T47D (cell line): ENCODE measurements at places on chromosomes 4 and X.
A peak's percentile ranks its signal among the peaks of the same experiment; 100 is the strongest.

- no peak for DNase-seq
Measured at GRCh38 chr4:101753721-101754120, 36.8 kb upstream of the BANK1 start.

GRCh38 chr4:165301833-165302232 is 25.6 kb upstream of the MSMO1 start:
- no peak for DNase-seq

DNA sequence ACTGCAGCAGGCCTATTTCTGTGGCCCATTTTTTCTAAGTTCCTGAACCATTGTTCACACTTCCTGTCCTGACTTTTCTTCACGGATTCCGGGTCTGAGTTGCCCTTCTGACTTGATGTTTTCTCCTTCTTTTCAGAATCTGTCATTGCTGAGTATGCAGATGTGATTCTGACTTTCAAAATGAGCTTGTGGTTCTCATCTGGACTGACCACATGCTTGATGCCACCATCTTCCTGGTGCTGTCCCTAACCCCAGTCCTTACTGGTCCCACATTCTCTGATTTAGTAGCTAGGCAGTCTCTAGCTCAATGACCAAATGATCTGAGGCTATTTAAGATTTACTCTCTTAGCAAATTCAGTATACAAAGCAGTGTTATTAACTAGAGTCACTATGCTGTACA is 822.3 kb upstream of the TENM3 start:
- no peak for DNase-seq

- no peak for DNase-seq
Measured at GRCh38 chr4:117549524-117549923, 464.1 kb upstream of the TRAM1L1 start.

DNA sequence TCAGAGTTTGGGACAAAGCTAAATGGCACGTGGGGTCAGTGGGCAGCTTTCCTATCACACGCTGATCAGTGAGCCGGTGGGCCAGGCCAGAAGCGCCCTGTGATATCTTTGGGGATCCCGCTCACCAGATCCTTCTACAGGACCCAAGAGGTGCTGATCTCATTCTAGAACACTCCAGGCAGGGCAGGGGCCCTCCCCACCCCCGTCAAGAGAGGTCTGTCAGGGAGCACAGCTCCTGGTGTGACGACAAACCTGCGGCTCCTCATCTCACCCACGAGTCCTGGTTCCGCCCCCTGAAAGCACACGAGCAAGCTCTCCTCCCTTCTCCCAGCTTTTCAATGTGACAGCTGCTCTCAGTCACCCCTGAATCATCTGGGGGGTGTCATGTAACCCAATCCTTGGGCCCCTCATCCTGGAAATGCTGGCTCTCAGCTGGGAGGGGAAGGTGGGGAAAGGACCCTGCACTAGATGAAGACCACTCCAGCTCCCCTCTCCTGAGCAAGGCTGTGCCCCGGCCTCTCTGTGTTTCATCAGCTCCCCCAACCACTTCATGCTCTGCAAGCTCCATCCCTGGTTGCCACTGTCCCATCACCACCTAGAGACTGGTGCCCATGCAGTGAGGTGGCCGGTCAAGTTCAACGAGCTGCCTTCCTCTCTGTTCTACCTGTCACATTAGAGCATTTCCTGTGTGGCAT is 4.6 kb downstream of the HCFC1 start:
- DNase-seq = no peak

DNA sequence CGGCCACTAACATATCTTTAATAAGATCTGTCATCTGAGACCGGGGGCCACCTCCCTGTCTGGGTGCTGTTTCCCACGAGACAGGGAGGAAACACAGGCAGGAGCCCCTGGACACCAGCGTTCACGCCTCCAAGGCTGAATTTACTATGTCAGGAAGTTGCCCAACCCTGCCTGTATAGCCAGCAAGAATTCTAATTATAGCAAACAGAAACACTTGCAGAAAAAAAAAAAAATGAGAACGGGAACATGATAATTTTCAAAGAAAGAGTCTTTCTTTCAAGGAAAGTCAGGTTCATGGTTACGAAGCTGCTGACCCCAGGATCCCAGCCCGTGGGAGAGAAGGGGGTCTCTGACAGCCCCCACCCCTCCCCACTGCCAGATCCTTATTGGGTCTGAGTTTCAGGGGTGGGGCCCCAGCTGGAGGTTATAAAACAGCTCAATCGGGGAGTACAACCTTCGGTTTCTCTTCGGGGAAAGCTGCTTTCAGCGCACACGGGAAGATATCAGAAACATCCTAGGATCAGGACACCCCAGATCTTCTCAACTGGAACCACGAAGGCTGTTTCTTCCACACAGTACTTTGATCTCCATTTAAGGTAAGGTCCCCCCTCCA is at the start of gene IL3RA:
Gene IL3RA, plus strand, starts transcription at position 455 of the 613 bp plus-strand sequence. CDS start 4,981 bp downstream, outside the sequence.
- no peak for DNase-seq

DNA sequence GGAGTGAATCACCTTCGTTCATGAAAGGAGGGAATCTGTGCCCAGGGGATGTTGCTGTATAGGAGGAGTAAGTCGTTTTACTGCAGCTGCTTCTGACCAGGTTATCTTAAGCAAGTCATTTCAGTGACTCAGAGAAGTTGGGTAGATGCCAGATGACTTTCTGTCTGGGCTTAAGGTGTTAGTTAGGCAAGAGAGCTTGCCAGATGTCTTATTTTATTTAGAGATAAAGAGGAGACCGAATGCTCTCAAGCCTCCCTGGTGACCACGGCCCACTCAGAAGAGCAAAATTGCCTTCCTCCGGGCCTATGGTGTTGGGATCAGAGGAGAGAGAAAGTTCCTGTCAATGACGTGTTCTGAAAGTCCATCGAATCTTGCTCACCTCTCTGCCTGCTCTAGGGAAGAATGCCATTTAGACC is 16.3 kb upstream of the ZNF827 start:
- DNase-seq = peak; percentile 25

DNA sequence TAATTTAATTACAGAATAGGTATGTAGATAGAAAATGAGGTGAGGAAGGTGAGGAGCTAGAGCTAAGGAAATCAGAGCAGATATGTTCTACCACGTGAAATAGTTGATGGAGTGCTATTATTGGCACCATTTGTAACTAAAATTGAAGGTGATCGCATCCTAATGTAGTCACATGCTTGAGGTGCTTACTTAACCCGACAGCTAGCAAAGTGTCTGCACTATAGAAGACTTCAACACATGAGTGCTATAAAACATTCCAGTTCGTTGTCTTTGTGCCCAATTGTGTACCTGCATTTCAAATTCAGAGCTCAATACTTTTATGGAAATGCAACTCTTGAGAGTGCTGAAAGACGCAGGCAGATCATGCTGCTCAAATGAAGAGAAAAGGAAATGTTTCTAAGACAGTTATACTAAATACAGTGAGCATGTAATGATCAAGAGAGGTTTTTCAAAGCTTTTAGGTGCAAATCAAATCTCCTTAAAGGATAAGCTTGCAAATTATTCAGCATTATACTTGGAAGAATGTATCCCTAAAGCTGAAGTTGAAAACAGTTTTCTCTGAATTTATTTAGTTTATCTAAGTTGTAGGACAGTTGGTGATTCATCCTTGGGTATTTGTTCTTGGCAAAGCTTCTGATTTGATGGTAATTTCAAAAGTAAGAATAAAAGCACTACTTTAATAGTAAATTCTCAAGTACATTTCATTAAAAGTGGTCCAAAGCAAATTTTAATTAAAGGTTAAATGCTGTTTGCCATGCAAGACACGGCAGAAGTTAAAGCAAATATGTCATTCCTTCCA is 223.9 kb upstream of the EPHA5 start:
- DNase-seq = no peak

DNA sequence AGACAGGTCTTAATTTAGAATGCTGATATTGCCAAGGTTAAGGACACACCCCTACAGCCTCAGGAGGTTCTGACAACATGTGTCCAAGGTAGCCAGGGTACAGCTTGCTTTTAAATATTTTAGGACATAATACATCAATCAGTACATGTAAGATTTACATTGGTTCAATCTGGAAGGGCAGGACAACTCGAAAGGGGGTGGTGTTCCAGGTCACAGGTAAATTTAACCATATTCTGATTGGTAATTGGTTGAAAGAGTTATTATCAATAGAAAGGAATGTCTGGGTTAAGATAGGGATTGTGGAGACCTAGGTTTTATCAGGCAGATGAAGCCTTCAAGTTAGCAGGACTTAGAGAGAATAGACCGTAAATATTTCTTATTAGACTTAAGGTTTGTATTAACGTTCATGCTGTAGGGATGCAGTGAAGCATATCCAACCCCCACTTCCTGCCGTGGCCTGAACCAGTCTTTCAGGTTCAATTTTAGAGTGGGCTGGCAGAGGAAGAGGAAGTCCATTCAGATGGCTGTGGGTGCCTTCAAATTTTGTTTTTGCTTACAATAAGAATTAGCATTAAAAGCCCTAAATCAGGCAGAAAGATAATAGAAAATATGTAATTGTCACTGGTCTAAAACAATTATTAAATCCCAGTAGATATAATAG is 136.5 kb upstream of the GALNTL6 start:
- DNase-seq = no peak

DNA sequence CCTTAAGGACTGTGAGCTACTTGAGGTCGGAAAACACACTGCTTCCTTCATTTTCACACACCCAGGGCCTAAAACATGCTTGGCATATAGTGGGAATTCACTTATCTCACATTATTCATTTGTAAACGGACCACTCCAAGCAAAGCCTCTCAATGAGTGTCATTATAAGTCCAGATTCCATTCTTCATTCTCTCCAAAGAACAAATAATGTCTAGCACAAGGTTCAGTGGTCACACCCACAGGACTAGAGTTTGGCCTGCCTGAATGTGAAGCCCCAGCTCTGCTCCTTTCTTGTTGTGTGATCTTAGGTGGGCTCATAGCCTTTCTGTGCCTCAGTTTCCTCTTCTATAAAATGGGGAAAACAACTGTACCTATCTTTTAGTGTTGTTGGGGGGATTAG is 119.6 kb upstream of the NDP start:
- no peak for DNase-seq

GRCh38 chr4:43496188-43496587 is 603.7 kb downstream of the GRXCR1 start:
- no peak for DNase-seq

GRCh38 chr4:139503622-139504166 is 49.8 kb downstream of the RAB33B start:
- DNase-seq = no peak

GRCh38 chr4:38958453-38959190 is 73.6 kb downstream of the TMEM156 start:
- no peak for DNase-seq

- DNase-seq = no peak
Measured at GRCh38 chr4:15755321-15756155, 22.6 kb upstream of the CD38 start.

GRCh38 chr4:25144870-25145481 is 15.3 kb downstream of the SEPSECS start:
- peak; percentile 25 for DNase-seq

DNA sequence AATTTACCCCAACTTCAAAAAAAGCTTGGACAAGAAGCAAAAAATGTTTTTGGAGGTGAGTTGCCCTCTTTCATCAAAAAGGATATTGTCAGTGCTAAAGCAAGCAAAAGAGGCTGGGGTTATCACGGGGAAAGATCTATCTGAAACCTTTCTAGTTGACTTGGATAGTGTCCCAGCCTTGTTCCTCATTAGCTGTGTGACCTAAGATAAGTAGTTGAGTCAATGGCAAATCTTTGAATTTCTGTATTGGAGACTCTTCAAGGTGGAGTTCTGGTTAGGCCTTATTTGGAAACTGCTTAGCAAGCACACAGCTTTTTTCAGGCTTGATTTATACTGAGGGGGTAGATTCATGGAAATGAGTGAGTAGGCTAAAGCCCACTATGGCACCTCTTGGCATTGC is 271.6 kb downstream of the GRIA3 start:
- no peak for DNase-seq

- DNase-seq = no peak
Measured at GRCh38 chr4:180081072-180081471, 2162.1 kb upstream of the TENM3 start.

DNA sequence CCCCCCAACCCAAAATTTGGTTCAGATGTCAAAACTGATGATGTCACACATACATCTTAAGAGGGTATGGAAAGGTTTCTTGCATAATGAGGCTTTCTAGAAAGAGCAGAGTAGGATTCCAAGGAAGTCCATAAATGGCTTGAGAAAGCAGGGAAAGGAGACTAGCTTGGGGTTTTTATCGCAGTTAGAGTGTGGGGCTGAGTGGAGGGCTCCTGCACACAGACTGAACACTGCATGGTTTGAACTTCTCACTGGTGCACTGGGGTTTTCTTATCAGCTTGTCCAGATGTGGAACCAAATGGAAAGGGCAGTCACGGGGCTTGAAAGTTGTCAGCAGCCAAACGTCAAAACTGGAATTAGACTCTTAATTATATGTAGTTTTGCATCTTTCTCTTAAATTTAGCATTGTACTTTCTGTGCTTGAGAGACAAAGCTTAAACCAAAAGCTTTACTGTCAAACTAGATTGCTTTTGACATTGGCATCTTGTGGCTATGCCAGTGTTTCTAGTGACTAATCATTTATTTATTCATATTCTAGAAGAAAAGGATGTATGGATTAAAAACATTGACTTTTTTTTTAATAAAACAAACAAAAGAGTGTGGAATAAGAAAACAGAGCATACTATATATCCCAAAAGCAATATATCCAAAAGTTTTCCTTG is 78.3 kb upstream of the STIM2 start:
- DNase-seq = no peak

- DNase-seq = no peak
Measured at GRCh38 chrX:38273453-38273852, 52.8 kb upstream of the SRPX start.

DNA sequence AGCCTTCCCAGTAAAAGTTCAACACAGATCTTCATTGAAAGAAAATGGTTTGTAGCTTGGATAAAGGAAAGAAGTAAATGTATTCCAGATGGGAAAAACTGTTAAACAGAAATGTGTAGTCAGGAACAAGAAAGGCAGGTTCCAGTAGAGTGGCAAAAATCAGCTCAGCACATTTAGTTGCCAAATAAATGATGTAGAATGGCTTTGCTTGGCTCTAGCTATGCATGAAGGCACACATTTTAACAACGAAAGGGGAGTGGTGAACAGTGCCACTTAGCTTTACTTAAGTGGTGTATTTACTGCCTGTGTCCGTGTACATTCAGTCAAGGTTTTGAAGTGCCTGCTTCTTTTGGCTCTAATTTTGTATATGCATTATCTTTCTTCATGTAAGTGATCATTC is 644.5 kb upstream of the ATOH1 start:
- DNase-seq = peak; percentile 61

GRCh38 chr4:176256921-176257320 is 12.1 kb downstream of the ASB5 start:
- no peak for DNase-seq

DNA sequence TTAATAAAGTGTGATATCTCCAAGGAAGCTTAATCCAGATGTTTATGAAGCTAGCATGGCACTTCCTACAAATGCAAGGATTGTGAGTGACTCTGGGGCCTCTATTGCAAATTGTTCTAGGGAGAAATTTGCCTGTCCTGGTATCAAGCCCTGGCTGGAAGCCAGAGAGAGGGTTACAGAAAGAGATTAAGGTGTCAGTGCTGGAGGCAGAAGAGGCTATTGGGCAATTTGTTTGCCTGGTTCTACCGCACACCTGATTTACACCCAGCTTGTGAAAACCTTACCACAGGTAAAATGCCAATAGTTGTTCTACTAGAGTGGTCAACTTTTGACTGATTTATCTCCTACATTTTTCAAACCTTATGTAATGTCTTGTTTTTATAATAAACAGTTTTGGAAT is 186.7 kb upstream of the FAT1 start:
- no peak for DNase-seq
